ENCODE measurements at places on chromosomes 4 and X. TPM values are rescaled to one million over a fixed set of nuclear protein-coding genes. Genes with fewer than 3 reads are reported as not detected.

DNA sequence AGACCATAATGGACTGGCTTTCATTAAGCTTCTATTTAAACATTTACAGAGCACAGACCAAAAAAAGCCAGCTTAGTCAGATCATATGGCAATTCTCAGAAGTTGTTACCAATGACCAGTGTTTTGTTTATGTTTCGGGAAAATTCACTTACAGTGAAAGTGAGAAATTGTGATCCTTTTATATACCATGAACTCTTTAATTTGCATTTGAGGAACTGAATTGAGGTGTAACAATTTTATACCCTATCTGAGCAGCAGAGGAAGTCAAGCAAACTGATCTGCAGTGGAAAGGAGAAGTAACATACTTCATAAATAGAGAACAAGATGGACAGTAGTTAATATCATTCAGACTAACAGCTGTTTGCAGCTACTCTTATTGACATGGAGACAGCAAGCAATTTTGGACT is 97.1 kb downstream of the TMA16 start:
- DNase-seq, result no peak

DNA sequence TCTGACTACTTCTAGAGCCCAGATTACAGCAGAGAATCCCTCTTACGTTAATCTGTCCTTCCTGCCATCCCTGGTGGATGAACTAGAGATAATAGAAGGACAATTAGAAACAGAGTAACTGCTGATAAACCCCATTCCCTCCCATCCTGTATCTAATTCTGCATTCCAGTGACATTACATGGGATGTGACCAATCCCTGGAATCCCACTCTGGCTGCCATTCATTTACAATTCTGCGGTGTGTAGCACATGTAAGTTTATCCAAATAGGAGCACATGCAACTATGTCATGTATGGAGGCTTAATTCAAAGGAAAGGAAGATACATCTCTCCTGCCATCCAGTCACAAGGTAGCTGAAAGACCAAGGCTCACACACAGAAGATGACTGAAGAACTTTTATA is 339.5 kb downstream of the GPAT3 start:
- DNase-seq, result no peak

- no peak for DNase-seq
Measured at GRCh38 chr4:102713096-102713495, 47.7 kb downstream of the MANBA start.

DNA sequence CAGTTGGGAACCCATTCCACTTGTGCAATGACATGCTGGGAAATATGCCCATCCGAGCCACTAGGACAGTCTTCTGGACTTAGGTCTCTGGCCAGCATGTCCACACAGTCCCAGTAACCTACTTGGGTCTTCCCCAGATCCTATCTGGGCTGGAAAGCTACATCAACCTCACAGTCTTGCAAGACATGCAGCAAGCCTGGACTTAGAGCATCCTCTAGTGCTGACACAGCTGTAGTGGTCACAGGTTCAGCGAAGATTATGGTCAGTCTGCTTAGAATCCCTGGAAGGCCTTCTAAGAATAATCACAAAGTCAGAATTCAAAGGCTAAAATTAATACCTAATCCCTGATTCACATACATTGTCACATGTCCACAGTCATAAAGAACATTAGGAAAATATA is 842.7 kb downstream of the STPG2 start:
- no peak for DNase-seq

GRCh38 chrX:122464341-122464740 is 719.7 kb upstream of the GRIA3 start:
- DNase-seq, result no peak

GRCh38 chrX:29627833-29628232 is 587.5 kb upstream of the MAGEB2 start:
- no peak for DNase-seq

GRCh38 chrX:318739-319578 is at the start of gene GTPBP6:
Gene GTPBP6 (minus strand): TSS chrX:318796. CDS start chrX:318787, 9 bp downstream.
- peak; percentile 98 for DNase-seq

DNA sequence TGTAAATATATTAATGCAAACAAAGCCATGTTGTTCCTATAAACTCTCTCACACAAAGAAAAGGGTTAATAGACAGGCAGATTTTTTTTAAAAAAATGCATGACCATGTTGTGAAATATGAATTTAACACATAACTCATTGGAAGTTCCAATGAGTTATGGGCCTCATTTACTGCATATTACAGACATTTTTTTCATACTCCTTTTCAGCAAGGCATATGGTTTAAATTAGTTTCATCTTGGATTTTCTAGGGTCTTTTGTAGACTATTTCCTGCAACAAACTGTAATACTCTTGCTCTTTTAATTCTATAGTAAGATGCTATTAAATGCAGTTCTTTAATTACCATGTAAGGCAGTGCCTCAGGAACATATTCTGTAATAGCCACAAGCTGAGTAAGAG is 323.1 kb downstream of the GBA3 start:
- DNase-seq, result no peak

CLNK gene
- total RNA-seq, result not detected

EVC2 gene
- total RNA-seq, result 14.1 TPM

MAGEA9B gene
- total RNA-seq, result not detected

OPHN1 gene
- 7.2 TPM for total RNA-seq
